Hematopoietic multipotent progenitor cell treated with erythropoietin and hydrocortisone succinate and interleukin-3 and kit ligand, for 15 days (in vitro differentiated cells): ENCODE measurements at places on chromosomes 5 and 9.

- DNase-seq: no peak
These were observed 15.7 kb downstream of the SAP30L start for GRCh38 chr5:154461531-154461930.

DNA sequence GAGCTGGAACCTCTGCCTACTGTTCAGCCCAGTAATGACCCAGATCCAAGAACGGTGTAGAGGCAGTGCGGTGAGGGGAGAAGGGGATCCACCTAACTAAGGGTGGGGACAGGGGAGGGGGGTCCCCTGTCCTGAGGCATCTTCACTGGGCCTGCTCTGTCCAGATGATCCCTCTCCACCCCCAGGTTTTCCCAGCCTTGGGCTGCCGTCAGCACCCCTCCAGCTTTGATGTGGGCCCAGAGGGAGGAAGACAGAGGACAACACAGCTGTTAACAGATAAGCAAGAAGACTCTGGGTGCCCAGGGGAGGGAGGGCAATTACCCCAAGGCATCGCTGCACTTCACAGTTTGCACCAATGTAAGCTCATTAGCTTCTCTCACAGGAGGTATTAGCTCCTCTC, 19.3 kb downstream of the BICD2 start:
- DNase-seq: no peak

DNA sequence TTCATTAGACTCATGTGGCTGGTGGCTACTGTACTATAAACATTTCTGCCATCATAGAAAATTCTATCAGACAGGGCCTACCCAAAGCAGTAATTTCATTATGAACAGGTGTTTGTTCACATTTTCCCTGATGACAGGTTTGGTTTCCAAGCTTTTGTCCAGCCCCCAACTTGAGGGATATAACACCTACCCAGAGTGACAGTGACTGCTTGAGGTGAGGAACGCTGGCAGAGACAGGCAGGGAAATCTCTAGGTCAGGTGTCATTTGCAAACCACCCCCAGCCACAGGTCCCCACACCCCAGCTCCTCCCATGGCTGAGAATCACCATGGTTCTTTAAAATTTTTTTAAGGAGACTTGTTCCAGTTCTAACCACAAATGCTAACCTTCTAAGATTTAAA, 25.5 kb downstream of the GOLM1 start:
- DNase-seq: no peak

DNA sequence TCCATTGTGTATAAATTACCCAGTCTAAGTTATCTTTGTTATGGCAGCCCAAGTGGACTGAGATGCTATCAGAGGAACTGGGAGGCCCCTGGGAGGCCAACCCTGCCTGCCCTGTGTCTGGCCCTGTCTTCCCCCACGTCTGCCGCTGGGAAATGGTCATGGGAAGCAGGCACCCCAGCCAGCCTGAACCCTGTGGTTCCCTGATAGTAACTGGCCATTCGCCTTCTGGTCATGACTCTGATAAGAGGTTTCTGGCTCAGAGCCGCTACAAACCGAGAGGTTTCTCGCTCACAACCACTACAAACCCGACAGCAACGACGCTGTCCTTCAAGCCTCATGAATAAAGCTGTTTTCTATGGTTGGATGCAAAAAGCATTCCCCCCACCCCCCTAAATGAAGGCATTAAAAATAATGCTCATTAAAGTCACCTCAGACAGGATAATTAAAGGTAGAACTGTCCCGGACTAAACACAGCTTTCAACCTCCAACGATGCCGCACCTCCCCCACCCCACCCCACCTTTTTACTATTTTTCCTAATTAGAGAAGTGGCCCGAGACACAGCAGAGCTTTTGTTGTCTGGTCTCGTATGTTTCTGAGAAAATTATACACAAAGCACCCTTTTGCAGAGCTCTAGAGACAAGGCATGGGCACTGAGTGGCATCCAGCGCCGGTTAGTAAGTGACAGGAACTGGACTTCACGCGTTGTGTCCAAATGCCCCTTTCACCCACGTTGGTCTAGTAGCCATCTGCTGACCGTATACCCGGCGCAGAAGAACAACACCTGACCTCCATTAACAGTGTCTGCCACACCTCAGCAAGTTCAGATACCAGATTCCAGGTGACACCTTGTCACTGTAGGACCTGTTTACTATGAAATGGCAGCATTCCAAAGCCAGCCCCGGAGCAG, 140.8 kb downstream of the COL23A1 start:
- peak; percentile 62 for DNase-seq

GRCh38 chr5:34834794-34835089, 4.2 kb upstream of the TTC23L start:
- no peak for DNase-seq

GRCh38 chr9:134384811-134385479, 58.7 kb downstream of the RXRA start:
- DNase-seq: no peak

DNA sequence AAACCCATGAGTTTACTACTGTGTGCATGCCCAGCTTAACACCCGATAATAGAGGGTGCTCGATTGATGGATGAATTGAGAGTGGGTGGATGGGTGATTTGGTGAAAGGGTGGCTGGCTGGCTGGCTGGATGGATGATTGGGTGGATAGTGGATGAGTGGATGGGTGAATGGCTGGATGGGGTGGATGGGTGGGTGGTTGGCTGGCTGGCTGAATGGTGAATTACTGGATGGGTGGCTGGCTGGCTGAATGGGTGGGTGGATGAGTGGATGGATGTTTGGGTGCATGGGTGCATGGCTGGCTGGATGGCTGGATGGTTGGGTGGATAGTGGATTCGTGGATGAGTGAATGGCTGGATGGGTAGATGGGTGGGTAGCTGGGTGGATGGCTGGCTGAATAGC, 201.1 kb downstream of the IRX1 start:
- DNase-seq: no peak

DNA sequence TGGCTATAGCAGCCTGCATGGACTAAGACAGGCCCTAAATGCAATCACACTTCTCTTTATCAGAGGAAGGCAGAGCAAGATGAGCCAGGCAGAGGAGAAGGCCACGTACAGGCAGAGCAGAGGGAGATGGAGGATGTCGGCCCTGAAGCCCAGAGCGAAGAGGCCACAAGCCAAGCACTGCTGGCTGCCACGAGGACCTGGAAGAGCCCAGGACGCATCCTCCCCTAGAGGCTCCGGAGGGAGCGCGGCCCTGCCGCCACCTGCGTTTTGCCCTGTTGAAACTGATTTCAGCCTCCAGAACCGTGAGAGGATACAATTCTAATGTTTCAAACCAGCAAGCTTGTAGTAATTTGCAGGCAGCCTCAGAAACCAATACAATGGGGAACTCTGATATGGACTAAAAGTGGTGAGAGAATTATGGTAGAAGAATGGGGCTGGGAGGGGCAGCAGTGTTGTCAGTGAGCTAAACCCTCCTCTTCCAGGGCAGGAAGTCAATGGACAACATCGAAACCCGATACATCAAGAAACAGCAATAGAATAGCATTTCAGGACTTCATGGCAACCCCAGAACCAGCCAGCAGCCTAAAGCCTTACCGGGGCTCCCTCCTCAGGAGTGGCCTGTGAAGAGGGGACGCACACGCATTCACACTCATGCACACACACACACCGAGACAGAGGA, 32.6 kb downstream of the ADAMTS2 start:
- DNase-seq: no peak

GRCh38 chr5:156208271-156208670, 118.7 kb upstream of the SGCD start:
- no peak for DNase-seq

DNA sequence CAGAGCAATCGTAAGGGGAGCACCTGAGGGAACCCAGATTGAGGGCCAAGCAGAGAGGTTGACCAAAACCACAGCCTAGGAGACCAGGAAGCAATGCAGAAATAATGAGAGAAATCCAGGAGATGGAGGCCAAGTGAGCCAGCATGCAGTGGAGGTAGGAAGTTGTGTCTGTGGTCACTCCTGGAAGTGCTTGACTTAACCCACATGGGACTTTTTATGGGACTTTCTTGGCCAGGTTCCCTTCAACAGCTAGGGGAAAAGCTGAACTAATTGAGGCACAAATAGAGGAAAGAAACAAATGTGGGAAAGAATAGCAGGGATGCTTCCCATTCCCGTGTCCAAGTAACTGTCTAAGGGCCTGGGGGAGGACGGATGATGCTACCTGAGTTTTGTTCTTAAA, 293.2 kb upstream of the CLINT1 start:
- DNase-seq: no peak

- no peak for DNase-seq
These were observed 580.9 kb upstream of the WWC1 start for GRCh38 chr5:167710444-167711073.

- DNase-seq: no peak
These were observed 31.7 kb upstream of the LRRC14B start for GRCh38 chr5:159448-160172.

DNA sequence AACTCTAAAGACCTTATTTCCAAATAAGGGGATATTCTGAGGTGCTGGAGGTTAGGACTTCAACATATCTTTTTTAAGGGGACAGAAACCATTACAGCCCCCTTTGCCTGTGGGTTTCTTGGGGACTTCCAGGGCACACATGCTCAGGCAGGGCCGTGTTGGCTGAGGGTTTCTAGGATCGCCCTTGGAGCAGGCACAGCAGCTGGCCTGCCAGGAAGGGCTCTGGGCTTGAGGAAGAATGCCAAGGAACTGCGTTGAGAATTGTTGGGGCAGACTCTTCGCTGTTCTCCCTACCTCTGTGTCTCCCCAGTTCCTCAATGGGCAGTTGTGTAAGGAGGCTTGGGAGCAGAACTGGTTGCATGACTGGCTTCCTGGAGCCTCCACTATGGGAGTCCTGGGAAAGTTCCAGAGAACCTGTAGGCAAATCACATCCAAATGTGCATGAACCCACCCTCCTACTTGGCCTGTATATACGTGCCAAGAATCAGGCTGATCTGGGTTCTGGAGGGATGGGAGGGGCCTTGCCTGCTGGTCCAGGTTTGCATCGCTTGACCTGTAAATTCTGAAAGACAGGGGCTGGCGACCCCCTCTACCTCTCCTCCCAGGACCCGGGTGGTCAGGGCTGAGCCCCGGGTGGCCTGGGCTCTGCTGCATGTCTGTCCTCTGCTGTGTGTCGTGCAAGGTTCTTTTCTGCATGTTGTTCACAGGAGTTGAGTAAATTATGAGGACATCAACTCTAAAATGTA, 65.5 kb downstream of the HSPA4 start:
- no peak for DNase-seq

GRCh38 chr5:108278285-108279240, 103.3 kb downstream of the FBXL17 start:
- DNase-seq: no peak

GRCh38 chr5:40499518-40500273, 180.0 kb upstream of the PTGER4 start:
- no peak for DNase-seq

DNA sequence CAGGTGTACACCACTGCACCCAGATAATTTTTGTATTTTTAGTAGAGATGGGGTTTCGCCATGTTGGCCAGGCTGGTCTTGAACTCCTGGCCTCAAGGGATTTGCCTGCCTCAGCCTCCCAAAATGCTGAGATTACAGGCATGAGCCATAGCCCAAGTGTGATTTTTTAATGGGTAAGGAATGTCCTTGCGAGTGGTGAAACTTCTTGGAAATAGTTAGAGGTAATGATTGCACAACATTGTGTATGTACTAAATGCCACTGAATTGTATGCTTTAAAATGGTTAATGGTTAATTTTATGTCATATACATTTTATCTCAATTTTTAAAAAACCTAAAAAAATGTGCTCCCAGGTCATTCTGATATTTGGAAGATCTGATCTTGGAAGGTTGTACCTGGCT, 59.9 kb upstream of the IL6ST start:
- no peak for DNase-seq

GRCh38 chr5:144945503-144945902, 774.8 kb downstream of the KCTD16 start:
- DNase-seq: no peak

DNA sequence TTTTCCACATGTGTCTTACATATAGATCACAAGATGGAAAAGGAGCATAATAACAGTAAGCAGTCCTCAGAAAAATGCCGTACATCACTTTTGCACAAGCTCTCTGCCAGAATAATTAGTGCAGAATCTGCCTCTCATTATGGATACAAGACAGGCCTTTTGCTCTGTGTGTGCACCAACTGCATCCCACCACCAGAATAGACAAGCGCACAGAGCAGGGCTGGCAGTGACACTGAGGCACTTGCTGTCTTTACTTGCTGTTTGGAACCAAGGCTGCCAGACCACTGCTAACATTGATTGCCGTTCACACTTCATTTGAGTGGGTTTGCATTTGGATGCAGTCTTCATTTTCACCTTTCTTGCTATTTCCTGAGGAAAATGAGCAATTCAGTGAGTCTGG, 741.3 kb downstream of the TLE1 start:
- DNase-seq: no peak

- no peak for DNase-seq
These were observed 18.3 kb downstream of the RICTOR start for GRCh38 chr5:39055768-39056398.

- no peak for DNase-seq
These were observed 807.4 kb downstream of the TLE1 start for GRCh38 chr9:80881940-80882339.

DNA sequence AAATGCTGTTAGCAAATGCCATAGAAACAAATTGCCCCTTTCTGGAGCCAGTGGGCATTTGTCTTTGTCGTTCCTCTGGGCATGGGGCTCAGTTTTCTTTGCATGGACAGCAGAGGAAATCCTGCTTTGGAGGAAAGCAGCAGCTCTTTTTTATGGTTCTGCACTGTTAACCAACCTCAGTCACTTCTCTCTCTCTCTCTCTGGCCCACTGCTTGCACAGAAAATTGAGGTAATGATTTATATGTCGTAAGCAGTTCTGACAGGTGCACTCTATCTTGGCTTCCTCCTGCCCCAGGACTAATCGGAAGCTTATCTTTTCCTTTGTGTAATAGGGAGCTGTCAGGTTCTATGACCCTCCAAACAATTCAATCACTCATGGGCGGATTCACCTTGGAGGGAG, 159.6 kb upstream of the GPR151 start:
- DNase-seq: no peak

GRCh38 chr5:74491586-74491985, 148.9 kb downstream of the ENC1 start:
- no peak for DNase-seq

DNA sequence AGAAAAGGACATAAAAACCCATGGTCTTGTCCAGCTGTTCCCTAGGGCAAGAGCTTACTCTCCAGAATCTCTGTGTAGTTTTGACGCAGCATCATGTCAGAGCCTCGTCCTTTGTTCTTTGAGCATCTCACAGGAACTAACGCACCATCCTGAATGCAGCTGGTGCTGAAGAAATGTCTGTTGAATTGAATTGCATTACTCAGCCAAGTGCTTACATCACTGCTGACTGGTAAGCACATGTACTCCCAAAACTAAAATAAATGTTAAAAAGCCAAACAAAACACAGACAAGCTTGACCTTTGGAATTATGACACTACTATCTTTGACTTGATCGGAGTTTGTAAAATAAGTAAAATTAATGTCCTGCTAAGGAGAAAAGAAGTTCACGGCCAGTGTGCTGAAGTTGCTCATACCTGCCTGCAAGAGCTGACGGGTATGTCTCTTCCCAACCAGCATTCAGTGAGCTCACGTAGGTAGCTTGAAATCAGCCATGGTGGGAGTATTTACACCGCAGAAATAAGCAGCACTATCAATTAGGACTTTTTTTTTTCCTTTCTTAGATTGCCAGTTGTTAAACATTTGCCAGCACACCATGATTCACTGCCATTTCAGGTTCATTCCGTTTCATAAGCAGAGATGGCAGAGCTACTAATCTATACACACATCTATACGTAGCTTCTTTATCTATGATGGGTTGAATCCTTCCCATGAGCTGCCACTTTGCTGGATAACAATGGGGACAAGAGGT, 310.6 kb upstream of the MSX2 start:
- DNase-seq: no peak
